Uterus (tissue), 4 donors: ENCODE measurements at places on chromosomes 6 and 20. TPM values are rescaled to one million over a fixed set of nuclear protein-coding genes. Genes with fewer than 3 reads are reported as not detected.

DNA sequence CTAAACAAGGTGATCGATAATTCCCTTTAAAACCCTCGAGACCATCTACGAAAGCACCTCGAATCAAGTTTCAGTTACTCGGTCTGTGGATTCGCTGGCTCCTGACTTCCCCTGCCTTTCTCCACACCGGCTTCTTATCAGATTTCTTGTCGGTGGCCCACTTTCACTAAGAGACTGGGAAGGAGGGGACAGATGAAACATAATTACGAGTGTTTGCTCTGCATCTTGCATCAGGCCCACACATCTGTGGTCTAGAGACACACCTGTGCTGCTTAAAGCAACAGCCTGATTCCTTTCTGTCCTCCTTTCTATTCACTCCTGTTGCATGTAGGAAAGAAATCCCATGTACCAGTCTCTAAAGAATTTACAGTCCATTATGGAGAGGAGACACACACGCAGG is 37.7 kb downstream of the INSM1 start:
- DNase-seq, result no peak

GRCh38 chr6:135094403-135094821 is 39.8 kb upstream of the HBS1L start:
- no peak for DNase-seq

Gene GNL1
- 150 TPM for total RNA-seq

Gene F13A1
- total RNA-seq, result 58.8 TPM
